ENCODE measurements at places on chromosomes 3 and 15.
A peak's percentile ranks its signal among the peaks of the same experiment; 100 is the strongest.

- DNase-seq, result no peak
- H3K4me1 ChIP-seq, result no peaks in the 10 kb centered on the region
- H3K27ac ChIP-seq, result no peak overlapping the region
- H3K36me3 ChIP-seq, result no peaks in the 10 kb centered on the region
Measured at GRCh38 chr3:70231266-70231701, 81.2 kb downstream of the MDFIC2 start.

GRCh38 chr3:147672035-147672434, 262.9 kb downstream of the ZIC1 start:
- no peaks in the 10 kb centered on the region for H3K4me1 ChIP-seq
- no peaks in the 10 kb centered on the region for H3K36me3 ChIP-seq

- DNase-seq, result no peak
- no peaks in the 10 kb centered on the region for H3K27me3 ChIP-seq
- no peaks in the 10 kb centered on the region for H3K36me3 ChIP-seq
- peaks cover 25% of the 10 kb centered on the region for H3K4me1 ChIP-seq
- no peak overlapping the region for H3K4me3 ChIP-seq
Measured at GRCh38 chr15:31469786-31470525, 143.3 kb downstream of the KLF13 start.

DNA sequence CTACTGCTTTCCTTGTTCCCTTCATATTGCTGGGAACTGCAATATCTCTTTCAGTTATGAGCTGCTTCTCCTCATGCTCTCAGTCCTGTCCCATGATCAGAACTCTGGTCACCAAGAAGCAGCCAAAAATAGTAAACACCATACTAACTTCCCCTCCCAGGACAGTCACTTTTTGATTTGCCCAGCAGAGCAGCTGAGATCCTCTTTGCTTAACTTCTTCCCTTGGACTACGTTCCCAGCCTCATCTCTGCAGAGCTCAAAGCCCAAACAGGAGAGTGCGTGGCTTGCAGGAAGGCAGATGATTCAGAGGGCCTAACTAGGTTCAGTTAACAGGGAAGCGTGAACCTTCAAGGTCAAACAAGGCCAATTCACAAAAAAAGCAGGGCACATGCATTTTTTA, 153.2 kb downstream of the CTNNB1 start:
- peaks cover 3% of the 10 kb centered on the region for H3K4me1 ChIP-seq
- H3K4me3 ChIP-seq, result no peak overlapping the region
- peaks cover 2% of the 10 kb centered on the region for H3K36me3 ChIP-seq
- H3K27ac ChIP-seq, result no peak overlapping the region
- H3K27me3 ChIP-seq, result no peaks in the 10 kb centered on the region
- no peak for DNase-seq

- no peak overlapping the region for H3K27ac ChIP-seq
- H3K4me3 ChIP-seq, result no peak overlapping the region
- H3K36me3 ChIP-seq, result no peaks in the 10 kb centered on the region
- H3K27me3 ChIP-seq, result no peaks in the 10 kb centered on the region
- no peaks in the 10 kb centered on the region for H3K4me1 ChIP-seq
- DNase-seq, result no peak
Measured at GRCh38 chr3:178140531-178141304, 395.5 kb upstream of the KCNMB2 start.

GRCh38 chr3:193241716-193242115, 694 bp downstream of the PLAAT1 start:
- no peak overlapping the region for H3K4me3 ChIP-seq
- no peak for DNase-seq
- no peak overlapping the region for H3K27ac ChIP-seq

- no peak overlapping the region for H3K27ac ChIP-seq
- H3K36me3 ChIP-seq, result no peaks in the 10 kb centered on the region
- no peak overlapping the region for H3K4me3 ChIP-seq
- no peaks in the 10 kb centered on the region for H3K4me1 ChIP-seq
- H3K27me3 ChIP-seq, result no peaks in the 10 kb centered on the region
Measured at GRCh38 chr3:169278667-169279066, 384.8 kb downstream of the MECOM start.

- peaks cover 56% of the 10 kb centered on the region for H3K27me3 ChIP-seq
- H3K36me3 ChIP-seq, result no peaks in the 10 kb centered on the region
- no peak overlapping the region for H3K27ac ChIP-seq
Measured at GRCh38 chr15:78359041-78359808, 19.1 kb downstream of the CRABP1 start.

GRCh38 chr3:186166491-186167288, 57.8 kb upstream of the ETV5 start:
- no peak overlapping the region for H3K4me3 ChIP-seq
- no peak for DNase-seq
- H3K36me3 ChIP-seq, result peaks cover 2% of the 10 kb centered on the region
- H3K4me1 ChIP-seq, result peaks cover 2% of the 10 kb centered on the region
- no peak overlapping the region for H3K27ac ChIP-seq

GRCh38 chr3:36895496-36896409, 49.1 kb downstream of the TRANK1 start:
- H3K27me3 ChIP-seq, result no peaks in the 10 kb centered on the region
- peak overlapping the region; percentile 91 for H3K27ac ChIP-seq
- DNase-seq, result no peak
- peaks cover 40% of the 10 kb centered on the region for H3K4me1 ChIP-seq

- no peak overlapping the region for H3K4me3 ChIP-seq
- no peaks in the 10 kb centered on the region for H3K27me3 ChIP-seq
Measured at GRCh38 chr3:23325466-23326065, 122.4 kb downstream of the UBE2E2 start.

GRCh38 chr3:141080431-141080830, 29.3 kb downstream of the SPSB4 start:
- no peaks in the 10 kb centered on the region for H3K36me3 ChIP-seq
- no peak overlapping the region for H3K4me3 ChIP-seq
- H3K4me1 ChIP-seq, result peaks cover 11% of the 10 kb centered on the region
- peaks cover 67% of the 10 kb centered on the region for H3K27me3 ChIP-seq

DNA sequence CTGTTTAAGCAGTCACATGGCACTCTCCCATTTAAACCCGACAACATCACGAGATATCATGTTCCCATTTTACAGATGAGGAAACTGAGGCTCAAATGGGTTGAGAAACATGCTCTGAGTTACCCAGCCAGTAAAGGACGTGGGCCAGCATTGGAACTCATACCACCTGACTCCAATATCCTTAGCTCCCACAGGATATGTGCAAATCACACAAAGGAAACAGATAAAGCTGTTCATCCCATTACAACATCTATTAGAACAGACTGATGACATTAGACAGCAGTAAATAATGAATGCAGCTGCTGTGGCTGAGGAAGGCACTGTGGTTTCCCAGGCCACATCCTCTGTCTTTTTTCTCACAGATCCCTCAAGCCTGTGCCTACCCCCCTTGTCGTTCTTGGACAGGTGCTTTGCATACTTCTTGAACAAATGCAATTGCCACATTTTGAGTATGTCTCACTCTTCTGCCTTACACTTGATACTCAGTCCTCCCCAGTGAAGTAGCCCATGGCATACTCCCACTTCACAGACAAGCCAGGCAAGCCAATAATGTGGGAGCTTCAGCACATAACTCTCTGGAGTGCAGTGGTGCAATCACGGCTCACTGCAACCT, 17.7 kb downstream of the FRMD4B start:
- H3K36me3 ChIP-seq, result no peaks in the 10 kb centered on the region
- peaks cover 16% of the 10 kb centered on the region for H3K4me1 ChIP-seq
- peaks cover 11% of the 10 kb centered on the region for H3K27me3 ChIP-seq
- no peak for DNase-seq
- H3K4me3 ChIP-seq, result no peak overlapping the region

Data from T-helper 17 cell (primary cell).